ENCODE measurements at places on chromosomes 2 and 18. TPM values are rescaled to one million over a fixed set of nuclear protein-coding genes. Genes with fewer than 3 reads are reported as not detected.
A peak's percentile ranks its signal among the peaks of the same experiment; 100 is the strongest.

The HMSD gene
- 0.53 TPM for total RNA-seq

The CCL20 gene
- not detected for total RNA-seq

The AFF3 gene
- 0.18 TPM for total RNA-seq

The CAPN10 gene
- total RNA-seq: 17.7 TPM

The IL36G gene
- total RNA-seq: not detected

DNA sequence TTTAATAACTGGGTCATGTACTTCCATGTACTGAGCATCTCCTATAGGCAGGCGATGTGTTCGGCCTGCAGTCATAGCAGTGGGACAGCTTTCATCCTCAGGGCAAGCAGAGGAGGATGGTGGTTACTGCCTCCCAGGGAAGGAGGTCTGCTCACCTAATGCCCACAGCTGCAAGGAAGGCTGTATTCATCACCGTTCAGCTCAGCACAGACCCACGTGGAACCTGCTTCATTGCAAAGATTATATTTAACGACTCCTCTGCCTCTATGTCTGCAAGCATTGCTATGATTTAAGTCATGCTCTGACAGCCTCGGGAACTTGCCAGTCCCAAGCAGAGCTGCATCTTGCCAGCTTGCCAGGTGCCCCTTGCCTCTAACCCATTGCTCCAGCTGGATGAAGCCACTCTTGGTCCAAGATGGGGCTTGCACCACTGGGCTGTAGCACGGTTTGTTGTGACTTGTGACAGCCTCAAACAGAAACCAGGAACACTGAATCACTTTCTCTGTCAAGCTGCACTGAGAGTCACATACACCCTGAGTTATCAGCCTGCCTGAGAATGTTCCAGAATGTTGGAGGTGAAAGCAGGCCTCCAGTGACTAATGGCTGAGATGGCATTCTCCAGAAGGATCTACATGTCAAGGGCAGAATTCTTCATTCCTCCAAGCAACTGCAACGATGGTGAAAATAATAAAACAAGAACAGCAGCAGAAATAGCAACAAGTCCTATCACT lies 651.1 kb upstream of the ID2 start:
- DNase-seq: no peak
- H3K4me1 ChIP-seq: no peaks in the 10 kb centered on the region
- H3K4me3 ChIP-seq: no peak overlapping the region
- no peak overlapping the region for H3K27ac ChIP-seq
- no peaks in the 10 kb centered on the region for H3K27me3 ChIP-seq

DNA sequence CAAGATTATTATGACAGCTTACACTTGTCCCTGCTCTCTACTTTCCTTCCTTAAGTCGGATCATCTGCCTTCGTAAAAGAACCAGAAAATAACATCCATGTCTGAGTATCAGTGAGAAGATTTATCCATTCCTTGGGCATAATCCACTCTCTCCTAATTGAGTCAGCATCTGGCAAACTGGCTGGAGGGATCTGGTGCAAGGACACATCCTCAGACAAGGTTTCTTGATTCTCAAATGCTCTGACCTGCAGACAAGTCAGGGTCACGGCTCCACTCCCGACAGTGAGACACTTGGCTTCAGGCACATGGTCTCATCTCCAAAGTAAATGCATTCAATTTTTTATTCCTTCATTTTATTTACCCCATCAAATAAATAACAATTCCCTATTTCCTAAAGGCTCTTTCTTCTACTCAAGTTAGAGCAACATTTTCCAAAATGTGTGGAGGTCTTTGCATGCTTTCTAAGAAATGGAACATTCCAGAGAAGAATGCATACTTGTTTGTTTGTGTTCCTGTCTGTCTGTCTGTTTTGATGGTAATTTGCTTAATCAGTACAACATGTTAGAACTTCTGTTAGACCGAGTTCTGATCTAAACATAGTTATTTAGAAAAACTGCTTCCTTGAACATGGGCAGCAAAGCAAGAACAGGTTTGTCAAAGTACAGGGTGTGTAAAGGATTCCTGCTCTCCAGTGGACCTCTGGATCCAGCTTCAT lies 246.9 kb downstream of the IRS1 start:
- no peak overlapping the region for H3K4me3 ChIP-seq
- no peaks in the 10 kb centered on the region for H3K36me3 ChIP-seq
- H3K27me3 ChIP-seq: no peaks in the 10 kb centered on the region
- H3K4me1 ChIP-seq: peaks cover 60% of the 10 kb centered on the region
- peak; percentile 60 for DNase-seq

DNA sequence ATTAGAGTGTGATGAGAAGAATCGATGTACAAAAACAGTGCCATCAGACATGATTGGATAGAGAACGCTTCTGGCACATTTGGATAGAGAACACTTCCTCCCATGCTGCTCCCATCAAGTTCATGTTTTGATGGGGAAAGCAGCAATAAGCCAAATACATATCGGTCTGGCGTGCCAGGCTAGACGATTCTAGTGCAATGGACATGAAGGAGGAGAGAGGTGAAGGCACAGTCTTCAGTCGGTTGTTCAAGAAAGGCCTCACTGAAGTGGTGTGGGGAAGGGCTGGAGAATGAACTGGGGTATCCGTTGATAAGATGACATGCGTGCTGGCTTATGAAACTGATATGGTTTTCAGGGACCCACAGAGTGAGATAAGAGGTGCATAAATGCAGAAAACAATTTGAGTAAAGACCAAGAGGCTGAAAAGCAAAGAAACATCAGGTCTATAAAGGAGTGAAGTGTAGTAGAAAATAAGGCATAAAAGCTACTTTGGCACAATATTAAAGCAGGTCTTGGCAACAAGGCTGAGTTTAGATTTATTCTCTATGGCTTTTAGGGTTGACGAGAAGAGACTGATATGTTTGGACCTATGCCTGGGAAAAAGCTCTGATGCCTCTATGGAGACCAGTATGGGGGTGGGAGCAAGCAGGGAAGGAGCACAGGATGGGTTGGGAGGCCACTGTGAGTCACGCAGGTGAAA lies 117.6 kb upstream of the PIEZO2 start:
- H3K36me3 ChIP-seq: no peaks in the 10 kb centered on the region
- H3K27ac ChIP-seq: no peak overlapping the region
- no peak for DNase-seq
- H3K4me3 ChIP-seq: no peak overlapping the region

GRCh38 chr2:114821055-114821454 lies 378.6 kb downstream of the DPP10 start:
- H3K4me3 ChIP-seq: no peak overlapping the region
- no peaks in the 10 kb centered on the region for H3K36me3 ChIP-seq
- no peaks in the 10 kb centered on the region for H3K4me1 ChIP-seq
- H3K27me3 ChIP-seq: no peaks in the 10 kb centered on the region

DNA sequence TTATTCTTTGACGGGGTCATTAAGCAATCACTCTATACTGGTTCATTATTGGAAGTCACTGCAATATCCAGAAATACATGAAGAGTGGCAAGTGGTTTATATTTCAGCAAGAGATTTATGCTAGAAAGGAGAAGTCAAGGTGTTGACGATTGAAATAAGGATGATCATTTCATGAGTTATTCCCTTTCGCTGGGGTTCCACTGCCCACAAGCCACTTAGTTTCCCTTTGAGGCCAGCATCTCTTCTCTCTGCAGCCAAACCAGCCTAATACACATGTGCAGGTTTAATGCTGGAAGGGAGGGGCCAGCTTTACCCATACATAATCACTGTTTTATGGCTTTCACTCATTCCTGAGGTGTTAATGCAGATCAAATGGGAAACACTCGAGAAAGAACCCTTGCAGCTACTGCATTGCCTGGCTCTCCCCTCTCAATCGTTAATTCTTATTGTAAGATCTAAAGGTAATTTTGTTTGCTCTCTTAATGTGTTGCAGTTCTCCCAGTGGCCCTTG lies 108.4 kb downstream of the MEIS1 start:
- H3K27me3 ChIP-seq: no peaks in the 10 kb centered on the region
- no peak overlapping the region for H3K4me3 ChIP-seq
- H3K36me3 ChIP-seq: no peaks in the 10 kb centered on the region
- H3K27ac ChIP-seq: no peak overlapping the region
- no peak for DNase-seq
- H3K4me1 ChIP-seq: no peaks in the 10 kb centered on the region

DNA sequence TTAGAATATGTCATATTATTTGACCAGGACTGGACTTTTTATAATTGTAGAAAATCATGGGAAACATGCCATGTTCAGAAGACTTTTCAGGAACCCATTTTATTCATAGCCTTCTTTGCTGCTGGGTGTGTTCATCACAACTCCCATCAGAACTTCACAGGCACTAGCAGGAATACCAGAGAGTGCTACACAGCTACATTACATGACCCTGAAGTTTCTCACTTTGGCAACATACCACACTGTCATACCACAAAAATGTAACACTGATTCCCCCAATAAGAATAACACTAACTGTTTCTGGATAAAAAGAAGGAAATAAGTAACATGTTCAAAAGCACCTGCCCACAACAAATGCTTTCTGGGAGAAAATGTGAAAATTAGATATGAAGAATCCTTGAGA lies 405.4 kb downstream of the CDH2 start:
- H3K4me3 ChIP-seq: no peak overlapping the region
- H3K4me1 ChIP-seq: no peaks in the 10 kb centered on the region
- H3K27me3 ChIP-seq: no peaks in the 10 kb centered on the region
- H3K27ac ChIP-seq: no peak overlapping the region
- H3K36me3 ChIP-seq: no peaks in the 10 kb centered on the region

DNA sequence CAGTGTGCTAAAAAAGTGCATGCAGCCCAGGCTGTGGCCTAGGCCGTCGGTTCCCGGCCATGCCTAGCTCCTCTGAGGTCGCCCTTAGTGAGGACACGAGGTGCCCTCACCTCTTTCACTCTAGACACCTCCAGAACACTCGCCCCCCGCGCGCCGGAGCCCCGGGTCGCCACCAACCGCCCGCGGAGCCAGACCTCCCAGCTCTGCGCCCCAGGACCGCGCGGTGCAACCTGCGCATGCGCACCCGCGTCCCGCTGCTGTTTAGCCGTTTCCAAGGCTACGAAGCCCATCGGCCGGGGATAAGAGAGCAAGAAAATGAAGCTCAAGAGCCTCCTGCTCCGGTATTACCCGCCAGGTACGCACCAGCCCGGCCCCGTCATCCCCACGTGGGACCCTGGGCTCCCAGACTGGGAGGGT lies at the start of gene DAW1:
DAW1 (plus strand) TSS at position 257 of the 417 bp plus-strand sequence; CDS start at position 316, 59 bp downstream.
- no peaks in the 10 kb centered on the region for H3K27me3 ChIP-seq
- peak; percentile 49 for DNase-seq
- no peaks in the 10 kb centered on the region for H3K36me3 ChIP-seq
- H3K4me3 ChIP-seq: peak within 1 kb of the TSS; percentile 21

GRCh38 chr18:79963658-79964329 lies 649 bp upstream of the HSBP1L1 start:
- H3K4me3 ChIP-seq: peak overlapping the region; percentile 55
- DNase-seq: no peak
- H3K4me1 ChIP-seq: peaks cover 65% of the 10 kb centered on the region
- H3K36me3 ChIP-seq: peaks cover 8% of the 10 kb centered on the region

DNA sequence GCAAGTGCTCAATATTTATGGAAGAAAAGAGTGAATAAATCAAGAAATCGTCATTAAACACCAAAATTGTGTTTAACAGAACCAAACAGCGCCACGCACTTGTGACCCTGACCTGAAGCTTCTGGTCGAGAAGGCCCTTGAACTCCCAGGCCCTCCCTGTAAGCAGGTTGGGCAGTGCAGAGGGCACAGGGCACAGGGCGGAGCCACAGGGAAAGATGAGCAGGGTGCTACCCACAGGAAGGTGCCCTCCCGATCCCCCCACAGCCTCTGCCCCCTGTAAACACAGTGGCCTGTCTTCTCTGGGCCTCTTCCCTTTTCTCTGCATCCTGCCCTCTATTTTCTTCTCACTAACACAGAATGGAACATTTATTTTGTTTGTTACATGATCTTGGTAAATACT lies 16.9 kb upstream of the TUBB6 start:
- no peaks in the 10 kb centered on the region for H3K36me3 ChIP-seq
- no peak overlapping the region for H3K27ac ChIP-seq

DNA sequence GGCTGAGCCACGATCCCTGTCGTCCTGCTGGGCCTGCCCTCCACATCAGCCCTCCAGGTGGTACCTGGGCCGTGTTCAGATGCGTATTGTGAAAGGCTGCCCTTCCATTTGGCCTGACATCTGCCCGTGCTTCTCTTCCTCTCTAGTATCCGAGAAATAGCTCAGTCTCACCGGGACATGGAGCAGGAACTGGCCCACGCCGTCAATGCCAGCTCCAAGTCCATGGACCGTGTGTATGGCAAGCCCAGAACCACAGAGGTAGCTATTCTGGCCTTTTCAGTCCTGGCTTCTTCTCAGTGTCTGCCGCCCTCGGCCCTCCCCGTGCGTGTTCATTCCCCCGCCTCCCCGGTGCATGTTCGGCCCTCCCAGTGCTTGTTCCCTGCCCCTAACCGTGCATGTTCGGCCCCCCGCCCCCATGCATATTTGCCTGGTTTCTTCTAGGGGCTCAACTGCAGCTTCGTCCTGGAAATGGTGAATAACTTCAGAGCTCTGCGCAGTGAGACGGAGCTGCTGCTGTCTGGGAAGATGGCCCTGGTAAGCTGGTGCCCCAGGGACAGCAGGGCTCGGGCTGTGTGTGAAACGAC lies 104.3 kb downstream of the USP40 start:
- no peak overlapping the region for H3K27ac ChIP-seq
- no peaks in the 10 kb centered on the region for H3K27me3 ChIP-seq
- DNase-seq: no peak
- H3K4me1 ChIP-seq: no peaks in the 10 kb centered on the region

DNA sequence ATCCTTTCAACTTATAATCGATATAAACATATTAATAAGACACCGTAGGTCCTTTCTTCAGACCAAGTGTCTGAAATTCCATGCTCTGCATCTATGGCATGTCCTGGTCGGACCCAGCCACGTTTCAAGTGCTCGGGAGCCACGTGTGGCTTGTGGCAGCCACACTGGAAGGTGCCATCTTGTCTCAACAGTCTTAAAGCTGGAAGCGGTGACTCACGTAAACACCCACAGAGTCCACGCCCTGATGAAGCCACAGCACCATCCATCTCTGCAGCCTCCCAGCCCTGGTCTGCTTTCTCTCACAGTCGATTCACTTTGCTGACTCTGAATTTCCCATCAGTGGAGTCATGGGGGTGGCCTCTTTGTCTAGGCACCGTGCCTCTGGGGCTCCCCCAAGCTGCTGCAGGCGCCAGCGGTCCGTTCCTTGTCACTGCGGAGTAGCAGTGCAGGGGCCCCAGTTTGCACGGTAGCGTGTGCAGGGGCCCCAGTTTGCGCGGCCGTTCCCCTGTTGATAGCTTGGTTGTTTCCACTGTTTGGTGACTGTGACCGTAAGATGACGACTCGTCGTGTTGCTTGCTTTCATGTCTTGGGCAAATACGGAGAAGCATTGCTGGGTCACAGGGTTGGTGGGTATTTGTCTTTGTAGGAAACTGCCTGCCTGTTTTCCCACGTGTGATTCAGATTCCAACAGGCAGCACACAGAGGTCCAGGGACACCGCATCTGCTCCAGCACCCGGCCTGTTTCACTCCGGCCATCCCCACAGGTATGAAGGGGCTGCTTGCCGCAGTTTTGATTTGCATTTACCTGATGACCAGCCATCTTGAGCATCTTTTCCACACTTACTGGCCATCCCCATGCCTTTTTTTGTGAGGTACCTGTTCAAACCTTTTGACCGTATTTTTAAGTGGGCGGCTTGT lies 240.3 kb downstream of the HDAC4 start:
- no peak overlapping the region for H3K27ac ChIP-seq
- no peak overlapping the region for H3K4me3 ChIP-seq
